ENCODE measurements at places on chromosomes 1 and 21.

- DNase-seq, result no peak
Measured at GRCh38 chr21:30216041-30216723, at the start of gene CLDN8. Gene CLDN8 (minus strand): TSS chr21:30216097. CDS start chr21:30215925, 172 bp downstream.

GRCh38 chr1:191993549-191993948, 164.7 kb upstream of the RGS18 start:
- DNase-seq, result no peak

GRCh38 chr1:187928288-187928687, 1099.5 kb downstream of the PLA2G4A start:
- DNase-seq, result no peak

DNA sequence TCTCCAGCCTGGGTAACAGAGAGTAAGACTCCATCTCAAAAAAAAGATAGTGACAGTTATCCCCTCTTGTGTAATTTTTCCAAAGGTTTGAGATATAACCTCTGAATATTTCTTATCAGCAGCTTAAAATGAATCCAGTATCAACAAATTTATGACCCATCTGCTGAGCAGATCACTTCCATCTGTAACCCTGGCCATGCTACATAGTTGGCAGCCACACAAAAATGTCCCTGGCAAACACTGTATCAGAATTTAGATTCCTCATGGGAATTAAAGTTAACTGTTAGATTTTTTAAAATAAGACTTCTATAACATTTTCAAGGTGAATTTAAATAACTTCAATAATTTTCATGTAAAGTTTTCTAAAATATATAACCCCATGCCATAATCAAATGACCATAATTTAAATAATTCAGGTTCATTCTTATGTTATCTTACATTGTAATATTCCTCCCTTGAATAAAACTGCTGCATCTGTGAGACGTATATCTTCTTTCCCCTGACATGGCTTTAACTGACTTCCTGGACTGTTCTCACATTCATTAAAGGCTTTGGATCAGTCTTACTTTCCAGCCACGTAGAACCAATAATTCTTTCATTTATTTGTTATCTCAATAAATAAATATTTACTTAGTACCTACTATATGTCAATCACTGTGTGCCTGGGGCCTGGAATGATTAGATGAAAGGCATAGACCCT, 5.3 kb upstream of the PRPF38B start:
- no peak for DNase-seq

GRCh38 chr1:214623430-214623829, 20.4 kb downstream of the CENPF start:
- no peak for DNase-seq
